ENCODE measurements at places on chromosomes 12 and 14.

DNA sequence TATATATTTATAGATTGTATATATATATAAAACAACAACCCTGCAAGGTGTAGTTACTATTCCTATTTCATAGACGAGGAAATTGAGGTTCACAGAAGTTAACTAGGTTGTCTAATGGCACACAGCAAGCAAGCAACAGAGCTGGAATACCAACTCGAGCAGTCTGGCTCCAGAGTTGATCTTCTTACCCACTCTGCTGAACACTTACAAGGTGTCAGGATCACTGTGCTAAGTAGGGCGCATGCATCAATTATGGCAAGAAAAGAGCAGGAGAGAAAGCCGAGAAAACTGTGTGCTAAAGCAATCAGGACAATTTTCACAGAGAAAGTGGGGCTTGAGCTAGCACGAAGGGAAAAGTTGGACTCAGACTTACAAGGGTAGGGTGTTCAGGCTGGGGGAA lies 15.9 kb upstream of the ARMH4 start:
- no peak for DNase-seq

DNA sequence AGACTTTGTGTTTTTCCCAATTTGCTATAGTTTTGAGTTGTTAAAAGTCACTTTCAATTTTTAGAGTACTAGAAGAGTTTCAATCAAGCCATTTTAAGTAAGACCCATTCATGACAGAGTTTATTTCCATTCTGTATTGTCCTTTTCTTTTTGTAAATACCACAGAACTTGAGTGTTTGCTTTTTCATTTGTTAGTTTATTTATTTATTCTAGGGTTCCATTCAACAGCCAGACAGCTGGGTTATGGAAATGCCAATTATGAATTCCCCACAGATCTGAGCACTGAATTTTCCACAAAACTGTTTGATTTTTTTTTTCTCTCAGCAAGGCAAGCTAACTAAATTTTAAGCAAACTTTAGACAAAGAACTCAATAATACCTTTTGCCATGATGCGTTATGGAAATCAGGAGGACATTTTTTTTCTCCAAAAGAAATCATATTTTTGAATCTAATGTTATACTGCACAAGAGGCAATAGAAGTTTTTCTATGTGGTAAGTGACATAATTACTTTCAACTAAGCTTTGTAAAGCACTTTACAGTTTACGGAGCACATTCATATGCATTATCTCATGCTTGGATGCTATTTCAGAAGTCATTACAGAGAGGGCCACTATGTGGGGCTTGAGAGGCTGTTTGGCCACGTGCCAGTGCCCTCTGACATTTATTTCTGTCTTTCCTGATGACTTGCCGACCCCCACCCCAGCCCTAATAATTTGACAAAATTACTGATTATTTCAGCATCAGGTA lies 181.5 kb downstream of the VRK1 start:
- no peak for DNase-seq

- DNase-seq, result no peak
Measured at GRCh38 chr14:101184104-101184455, 280.6 kb upstream of the RTL1 start.

DNA sequence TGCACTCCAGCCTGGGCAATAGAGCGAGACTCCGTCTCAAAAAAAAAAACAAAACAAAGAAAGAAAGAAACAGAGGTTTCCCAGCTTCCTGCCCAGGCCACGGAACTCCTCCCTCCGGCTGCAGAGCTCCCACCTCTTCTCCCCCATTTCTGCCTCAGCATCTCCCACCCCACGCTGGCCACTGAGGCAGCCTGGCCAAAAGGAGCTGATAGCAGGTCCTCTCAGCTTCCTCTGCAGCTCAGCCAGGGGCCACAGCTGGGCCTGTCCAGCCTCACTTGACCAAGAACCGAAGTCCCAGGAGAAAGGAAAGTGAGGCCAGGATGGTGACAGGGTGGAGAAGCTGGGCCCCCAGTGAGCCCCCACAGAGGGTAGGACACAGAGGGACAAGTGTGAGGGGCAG lies 33.4 kb upstream of the CD9 start:
- no peak for DNase-seq

DNA sequence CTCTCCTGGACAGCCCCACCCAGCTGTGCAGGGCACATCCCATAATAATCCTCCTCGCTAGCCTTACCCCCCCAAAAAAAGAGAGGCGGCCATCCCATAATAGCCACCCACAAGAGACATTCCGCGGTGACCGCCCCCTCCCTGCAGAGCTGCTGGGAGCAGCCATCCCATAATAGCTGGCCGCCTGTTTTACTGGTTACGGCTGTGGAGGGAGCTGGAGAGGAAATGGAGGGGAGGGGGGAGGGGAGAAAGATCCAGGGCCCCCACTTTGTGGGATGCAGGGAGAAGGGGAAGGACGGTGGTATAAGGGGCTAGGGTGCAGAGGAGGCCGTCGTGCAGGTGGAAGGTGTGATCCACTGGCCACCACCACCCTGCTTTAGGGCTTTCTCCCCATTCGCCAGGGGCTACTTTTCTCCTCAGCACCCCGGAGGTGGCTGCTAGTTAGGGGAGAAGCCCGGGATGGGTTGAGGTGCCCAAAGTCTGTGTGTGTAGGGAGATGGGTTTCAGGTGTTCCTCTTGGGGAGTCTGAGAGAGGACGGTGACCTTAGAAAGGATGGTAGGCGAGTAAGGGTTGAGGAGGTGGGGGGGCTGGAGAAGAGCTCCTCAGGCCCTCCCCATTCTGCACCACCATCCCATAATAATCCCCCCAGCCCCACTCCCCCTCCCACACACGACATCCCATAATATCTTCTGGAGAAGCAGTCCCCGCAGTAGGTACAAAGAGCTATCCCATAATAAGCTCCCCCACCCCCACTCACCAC lies 6.0 kb upstream of the CHD4 start:
- no peak for DNase-seq

DNA sequence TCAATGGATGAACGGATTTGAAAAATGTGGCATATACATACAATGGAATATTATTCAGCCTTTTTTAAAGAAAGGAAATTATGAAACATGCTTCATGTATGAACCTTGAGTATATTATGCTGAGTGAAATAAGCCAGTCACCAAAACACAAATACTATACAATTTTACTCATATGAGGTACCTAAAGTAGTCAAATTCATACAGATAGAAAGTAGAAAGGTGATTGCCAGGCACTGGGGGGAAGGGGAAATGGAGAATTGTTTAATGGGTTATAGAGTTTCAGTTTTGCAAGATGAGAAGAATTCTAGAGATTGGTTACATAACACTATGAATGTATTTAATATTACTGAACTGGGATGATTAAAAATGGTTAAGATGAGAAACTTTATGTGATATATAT lies 171.4 kb downstream of the TMTC3 start:
- DNase-seq, result no peak

- no peak for DNase-seq
Measured at GRCh38 chr14:62528296-62528695, 517.0 kb downstream of the KCNH5 start.

DNA sequence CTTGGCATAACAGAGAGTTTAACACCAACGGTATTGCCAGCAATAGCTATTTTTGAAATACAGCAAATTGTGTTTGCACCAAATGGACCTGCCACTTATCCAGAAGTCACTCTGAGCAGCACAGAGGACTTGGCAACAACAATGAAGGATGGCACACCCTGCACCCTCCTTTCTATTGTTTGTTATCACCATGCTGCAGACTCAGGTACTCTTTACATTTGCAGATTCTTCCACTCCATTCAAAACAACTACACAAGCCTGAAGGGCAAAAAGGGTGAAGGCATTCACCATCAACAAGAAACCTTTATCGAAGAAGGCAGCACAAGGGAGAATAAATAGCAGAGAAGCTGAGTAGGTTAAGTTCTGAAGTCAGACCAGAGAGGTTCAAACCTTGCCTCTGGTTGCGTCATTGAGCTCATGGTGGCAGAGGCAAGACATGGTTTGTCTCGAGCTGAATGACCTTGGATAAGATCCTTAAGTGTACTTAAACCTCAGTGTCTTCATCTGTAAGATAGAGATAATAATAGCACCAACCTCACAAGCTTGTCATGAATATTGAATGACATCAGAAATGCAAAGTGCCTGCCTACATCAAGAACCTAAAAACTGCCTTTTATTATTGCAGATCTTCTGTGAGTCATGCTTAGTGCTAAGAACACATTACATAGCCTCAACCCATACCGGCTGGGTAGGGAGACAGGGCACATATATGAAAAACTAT lies 1.4 kb upstream of the ACSM4 start:
- no peak for DNase-seq

DNA sequence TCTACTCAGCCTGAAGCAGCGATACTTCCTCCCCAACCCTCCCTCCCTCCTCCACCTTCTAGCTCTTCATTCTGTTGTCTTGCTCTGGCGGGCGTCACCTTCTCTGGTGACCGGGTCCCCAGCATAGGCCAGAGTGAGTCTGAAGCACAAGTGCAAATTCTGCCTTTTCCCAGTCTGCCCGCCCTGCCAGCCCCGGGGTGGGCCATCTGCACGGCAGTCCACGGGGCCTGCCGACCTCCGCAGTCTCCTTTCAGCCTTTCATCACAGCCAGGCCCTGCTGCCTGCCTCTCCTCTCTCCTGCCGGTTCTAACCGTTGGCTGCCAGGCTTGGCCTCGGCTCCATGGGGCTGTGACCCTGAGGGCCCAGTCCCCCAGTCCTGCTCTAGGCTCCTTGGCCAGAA lies 58.7 kb downstream of the TESC start:
- no peak for DNase-seq

- DNase-seq, result no peak
Measured at GRCh38 chr14:42665083-42665482, 1058.4 kb downstream of the LRFN5 start.

GRCh38 chr12:98592825-98593322 lies 612 bp upstream of the SLC25A3 start:
- no peak for DNase-seq

DNA sequence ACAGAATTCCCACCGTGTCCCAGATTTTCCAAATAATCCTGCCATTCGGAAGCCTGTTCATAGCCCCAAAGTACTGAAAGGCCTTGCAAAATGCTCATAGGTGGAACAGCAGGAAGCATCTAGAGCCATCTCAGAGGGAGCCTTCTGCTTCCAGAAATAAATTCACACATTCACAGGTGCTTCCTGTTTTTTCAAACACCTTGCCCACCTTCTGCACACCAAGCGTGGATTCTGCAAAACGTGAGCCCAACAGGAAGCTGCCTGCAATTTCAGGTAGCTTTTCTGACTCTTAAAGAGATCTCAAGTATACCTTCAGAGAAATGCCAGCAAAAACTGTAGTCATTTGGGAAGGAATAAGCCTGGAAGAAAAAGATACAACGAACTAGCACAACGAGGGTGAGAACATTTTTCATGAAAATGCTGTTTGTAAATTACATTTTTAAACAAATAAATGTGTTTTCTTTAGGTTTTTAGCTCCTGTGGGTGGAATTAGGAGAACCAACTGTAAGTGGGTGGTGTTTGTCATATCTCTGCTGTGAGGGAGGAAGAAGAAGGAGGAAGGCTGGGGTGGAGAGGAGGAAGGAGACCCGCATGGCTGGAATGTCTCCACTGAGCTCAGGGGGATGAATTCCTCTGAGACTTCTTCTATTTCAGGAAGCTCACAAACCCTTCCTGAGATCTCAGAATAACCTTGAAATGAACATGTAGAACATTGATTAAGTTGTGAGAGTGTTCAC lies at the start of gene IFNG-AS1:
Gene IFNG-AS1, plus strand, starts transcription at position 264 of the 737 bp plus-strand sequence.
- DNase-seq, result no peak
